ENCODE measurements at places on chromosomes 1 and 21. TPM values are rescaled to one million over a fixed set of nuclear protein-coding genes. Genes with fewer than 3 reads are reported as not detected.

BEND5 gene
- 0.35 TPM for total RNA-seq

SETSIP gene
- total RNA-seq = not detected

CELA3A gene
- total RNA-seq = not detected

GRCh38 chr1:29332204-29332603 lies 95.9 kb downstream of the PTPRU start:
- ATAC-seq = no peak

DNA sequence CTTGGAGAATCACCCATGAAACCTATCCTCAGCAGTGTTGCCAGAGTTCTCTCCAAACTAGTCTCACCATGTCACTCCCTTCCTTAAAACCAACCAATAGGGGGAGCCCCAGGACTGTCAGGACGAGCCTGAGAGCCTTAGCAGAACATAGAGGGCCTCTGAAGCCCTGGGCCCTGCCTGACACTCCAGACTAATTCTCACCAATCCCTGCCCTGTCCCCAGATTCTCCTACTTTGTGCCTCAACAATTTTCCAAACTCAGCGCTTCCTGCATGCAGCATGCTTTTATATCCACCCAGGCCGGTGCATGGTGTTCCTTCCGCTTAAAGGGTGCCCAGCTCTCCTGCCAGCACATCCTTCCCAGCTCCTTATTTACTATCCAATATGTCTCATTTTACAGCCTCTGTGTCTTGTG lies 42.7 kb downstream of the HSD3B1 start:
- no peak for ATAC-seq

GRCh38 chr1:89930579-89930978 lies 64.3 kb upstream of the ZNF326 start:
- no peak for ATAC-seq

PADI1 gene
- total RNA-seq = not detected

DNA sequence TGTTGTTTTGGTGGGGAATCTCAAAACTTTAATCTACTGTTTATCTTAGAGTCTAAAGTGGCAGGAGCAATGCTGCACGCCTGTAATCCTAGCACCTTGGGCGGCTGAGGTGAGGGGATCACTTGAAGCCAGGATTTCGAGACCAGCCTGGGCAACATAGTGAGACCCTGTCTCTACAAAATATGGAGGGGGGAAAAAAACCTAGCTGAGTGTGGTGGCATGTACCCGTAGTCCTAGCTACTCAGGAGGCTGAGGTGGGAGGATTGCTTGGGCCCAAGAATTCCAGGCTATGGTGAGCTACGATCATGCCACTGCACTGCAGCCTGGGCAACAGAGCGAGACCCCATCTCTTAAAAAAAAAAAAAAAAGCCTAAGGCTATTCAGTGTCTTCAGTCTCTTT lies 38.1 kb downstream of the POFUT2 start:
- no peak for ATAC-seq

GRCh38 chr1:1758059-1758621 lies 20.1 kb downstream of the NADK start:
- no peak for ATAC-seq

FCRLA gene
- total RNA-seq = not detected

EPHB2 gene
- total RNA-seq = not detected

OR2L2 gene
- total RNA-seq = 0.11 TPM

DNA sequence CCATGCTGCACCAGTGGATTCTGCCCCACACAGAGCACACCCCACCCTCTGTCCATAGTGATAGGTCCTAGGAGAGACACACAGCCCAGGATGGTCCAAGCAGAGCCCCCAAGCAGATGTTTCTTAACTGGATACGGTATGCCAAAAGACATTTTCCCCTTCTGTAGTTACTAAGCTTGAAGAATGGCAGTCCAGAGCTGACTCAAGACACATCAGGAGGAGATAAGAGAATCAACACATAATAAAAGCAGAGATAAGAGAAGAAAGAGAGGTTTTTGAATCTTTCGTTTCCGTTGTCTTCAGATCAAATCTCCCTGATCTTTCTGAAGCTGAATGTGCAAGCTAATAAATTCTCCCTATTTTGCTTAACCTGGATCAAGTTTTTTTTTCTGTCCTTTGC lies 21.8 kb upstream of the CASQ2 start:
- no peak for ATAC-seq

GRCh38 chr21:42626171-42626570 lies 27.2 kb upstream of the PDE9A start:
- ATAC-seq = no peak

GRCh38 chr1:18344755-18345154 lies 136.0 kb upstream of the KLHDC7A start:
- ATAC-seq = no peak

LMOD1 gene
- not detected for total RNA-seq

DNA sequence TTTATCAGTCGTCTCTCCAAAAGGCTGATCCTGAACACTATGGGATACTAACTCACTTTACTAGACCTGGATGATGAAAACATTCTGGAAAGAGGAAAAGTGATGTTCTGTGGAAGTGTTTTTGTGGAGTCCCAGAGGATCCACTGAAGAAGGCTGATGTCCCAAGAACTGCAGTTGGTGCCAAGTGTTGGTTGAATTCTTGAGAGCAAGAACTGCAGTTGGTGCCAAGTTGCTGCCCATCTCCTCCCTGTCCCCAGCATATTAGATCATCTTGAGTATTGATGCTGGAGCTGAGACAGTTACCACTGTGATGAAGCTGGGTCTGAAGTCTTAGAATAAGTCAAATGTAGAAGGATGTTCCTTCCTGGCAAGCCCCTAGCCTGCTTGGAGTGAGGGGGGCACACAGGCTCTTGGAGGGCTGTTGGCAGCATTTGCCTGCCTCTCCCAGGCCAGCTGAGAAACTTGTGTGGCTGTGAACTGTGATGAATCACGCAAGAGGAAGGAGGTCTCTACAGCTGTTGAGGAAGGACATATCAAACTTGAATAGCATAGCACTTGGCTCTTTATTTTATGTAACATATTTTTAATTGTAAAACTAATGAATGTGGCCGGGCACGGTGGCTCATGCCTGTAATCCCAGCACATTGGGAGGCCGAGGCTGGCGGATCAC lies 48.1 kb downstream of the DNAJC6 start:
- ATAC-seq = no peak

DNA sequence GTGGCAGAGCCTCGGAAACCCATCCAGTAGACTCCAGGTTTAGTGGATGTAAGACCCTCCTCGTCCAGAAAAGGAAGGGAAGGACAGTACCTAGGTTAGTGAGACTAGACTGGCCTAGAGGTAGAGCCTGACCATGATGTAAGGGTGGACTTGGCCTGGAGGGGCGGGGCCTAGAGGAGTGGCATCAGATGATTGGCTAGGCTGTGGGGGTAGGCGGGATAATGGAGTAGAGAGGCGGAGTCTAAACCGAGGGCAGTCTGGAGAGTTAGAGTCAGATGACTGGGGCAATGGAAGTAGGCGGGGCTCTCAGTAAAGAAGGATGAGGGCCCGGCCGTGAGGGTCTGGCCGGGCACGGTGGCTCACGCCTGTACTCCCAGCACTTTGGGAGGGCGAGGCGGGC lies 70.1 kb downstream of the EPHB2 start:
- no peak for ATAC-seq

Measured in activated T-helper 17 cell treated with anti-CD3 and anti-CD28 coated beads, Interleukin-2, amount 50 U/mL, for 72 hours (primary cell).